ENCODE measurements at places on chromosomes 16 and 17. TPM values are rescaled to one million over a fixed set of nuclear protein-coding genes. Genes with fewer than 3 reads are reported as not detected.

SDR42E1 gene
- 14.6 TPM for polyA plus RNA-seq

- DNase-seq, result no peak
Measured at GRCh38 chr16:73050201-73051099, 2.5 kb upstream of the ZFHX3 start.

- DNase-seq, result no peak
Measured at GRCh38 chr16:53821957-53822625, 118.1 kb downstream of the FTO start.

CRHR1 gene
- polyA plus RNA-seq, result 0.36 TPM

CCL3 gene
- polyA plus RNA-seq, result 1.9 TPM

DNA sequence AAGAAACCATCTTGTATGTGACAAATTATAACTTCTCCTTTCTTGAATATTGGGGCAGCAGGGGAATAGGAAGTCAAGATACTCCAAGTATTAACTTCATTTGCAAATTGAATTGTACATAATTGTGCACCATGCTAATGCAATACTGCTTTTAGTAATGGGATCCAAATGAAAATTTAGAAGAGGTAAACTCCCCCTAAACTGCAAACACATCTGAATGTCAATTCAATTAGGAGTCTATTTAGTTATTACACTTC is 4.5 kb downstream of the STAT5B start:
- DNase-seq, result no peak

STAT5B gene
- 52.7 TPM for polyA plus RNA-seq

- no peak for DNase-seq
Measured at GRCh38 chr16:5653789-5654188, 556.2 kb upstream of the EEF2KMT start.

DNA sequence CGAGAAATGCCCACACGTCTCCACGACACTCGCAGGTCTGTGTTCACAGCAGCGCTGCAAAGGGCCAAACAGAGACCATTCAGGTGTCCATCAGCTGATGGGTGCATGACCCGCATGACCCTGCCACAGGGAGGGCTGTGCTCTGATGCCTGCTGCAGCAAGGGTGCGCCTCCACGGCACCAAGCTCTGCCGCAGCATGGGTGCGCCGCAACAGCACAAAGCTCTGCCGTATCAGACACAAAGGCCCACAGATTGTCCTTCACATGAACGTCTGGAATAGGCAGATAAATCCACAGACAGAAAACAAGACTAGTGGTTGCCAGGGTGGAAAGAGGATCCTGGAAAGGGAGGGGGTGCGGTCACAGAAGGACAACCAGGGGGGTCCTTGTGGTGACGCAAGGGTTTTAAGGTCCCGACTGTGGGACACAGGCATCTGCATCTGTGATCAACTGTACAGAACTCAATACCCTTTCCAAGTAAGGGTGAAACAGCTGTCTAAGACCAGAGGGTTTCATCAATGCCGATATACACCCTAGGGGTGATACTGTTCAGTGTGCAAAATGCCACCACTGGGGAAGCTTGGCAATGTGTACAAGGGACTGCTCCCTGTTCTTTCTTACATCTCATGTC is 121.0 kb downstream of the ANKRD11 start:
- DNase-seq, result no peak

DNA sequence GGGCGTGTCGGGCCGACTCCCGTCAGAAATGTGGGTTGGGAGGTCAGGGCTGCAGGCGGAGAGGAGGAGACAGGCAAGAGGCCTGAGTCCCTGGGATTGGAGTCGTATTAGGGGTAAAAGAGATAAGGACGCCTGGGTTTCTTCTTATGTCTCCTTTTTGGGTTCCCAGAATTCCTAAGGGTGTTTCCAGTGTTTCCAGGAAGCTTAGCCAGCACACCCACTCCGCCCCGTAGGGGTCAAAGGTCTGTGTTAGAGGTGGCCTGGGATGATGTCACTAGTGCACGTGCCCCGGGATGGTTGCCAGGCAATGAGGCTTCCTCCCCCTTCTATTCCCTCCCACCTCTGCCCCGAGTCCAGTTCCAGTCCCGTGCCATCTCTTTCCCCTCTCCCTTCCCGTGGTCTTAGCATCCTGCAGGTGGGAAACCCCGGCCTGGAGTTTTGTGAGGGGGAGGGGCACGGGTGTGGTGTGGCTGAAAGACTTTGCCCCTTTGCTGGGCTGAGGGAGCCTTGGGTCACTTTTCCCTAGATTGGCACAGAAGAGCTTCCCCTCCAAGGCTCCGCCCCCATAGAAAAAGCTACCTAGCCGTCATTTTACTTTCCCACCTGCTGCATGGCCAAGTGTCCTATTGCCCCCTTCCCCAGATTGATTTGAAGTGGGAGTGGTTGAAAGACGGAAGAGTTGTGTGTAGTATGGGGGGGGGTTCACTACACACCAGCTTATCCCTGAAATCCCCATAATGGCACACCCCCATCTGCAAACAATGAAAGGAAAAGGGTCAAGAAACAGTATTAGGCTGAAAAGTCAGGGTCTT is 2.8 kb downstream of the KDM6B start:
- DNase-seq, result peak; percentile 96

DNA sequence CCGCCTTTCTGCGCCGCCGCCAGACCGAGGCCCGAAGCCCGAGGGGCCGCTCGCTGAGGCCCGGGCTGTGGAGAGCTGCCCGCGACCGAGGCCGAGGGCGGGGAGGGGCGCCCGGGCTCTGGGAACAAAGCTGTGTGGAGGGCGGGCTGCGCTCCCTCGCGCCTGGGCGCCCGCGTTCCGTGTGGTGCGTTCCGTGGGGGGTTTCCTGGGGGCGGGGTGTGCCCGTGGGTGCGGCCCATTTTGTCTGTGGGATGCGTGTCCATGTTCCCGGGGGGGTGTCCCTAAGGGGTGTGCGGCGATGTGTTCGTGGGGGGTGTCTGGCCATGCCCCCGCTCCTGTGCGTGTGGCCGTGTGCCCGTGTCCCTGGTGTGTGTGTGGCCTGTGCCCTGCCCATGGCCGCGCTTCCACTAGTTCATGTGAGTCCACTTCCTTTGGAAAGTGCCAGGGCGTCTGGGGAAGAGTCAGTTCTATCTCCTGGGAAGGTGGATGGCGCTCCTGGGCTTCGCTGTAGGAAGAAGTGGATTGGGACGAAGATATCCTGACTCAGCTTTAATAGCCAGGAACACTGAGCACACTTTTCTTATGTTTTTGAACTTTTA is 520 bp downstream of the JPT2 start:
- peak; percentile 14 for DNase-seq

SNAI3 gene
- polyA plus RNA-seq, result 1.4 TPM

- no peak for DNase-seq
Measured at GRCh38 chr16:51408357-51408756, 257.3 kb upstream of the SALL1 start.

- DNase-seq, result no peak
Measured at GRCh38 chr17:5804251-5804650, 219.9 kb upstream of the NLRP1 start.

TLCD3B gene
- polyA plus RNA-seq, result 1.7 TPM

CSH1 gene
- polyA plus RNA-seq, result not detected

DNA sequence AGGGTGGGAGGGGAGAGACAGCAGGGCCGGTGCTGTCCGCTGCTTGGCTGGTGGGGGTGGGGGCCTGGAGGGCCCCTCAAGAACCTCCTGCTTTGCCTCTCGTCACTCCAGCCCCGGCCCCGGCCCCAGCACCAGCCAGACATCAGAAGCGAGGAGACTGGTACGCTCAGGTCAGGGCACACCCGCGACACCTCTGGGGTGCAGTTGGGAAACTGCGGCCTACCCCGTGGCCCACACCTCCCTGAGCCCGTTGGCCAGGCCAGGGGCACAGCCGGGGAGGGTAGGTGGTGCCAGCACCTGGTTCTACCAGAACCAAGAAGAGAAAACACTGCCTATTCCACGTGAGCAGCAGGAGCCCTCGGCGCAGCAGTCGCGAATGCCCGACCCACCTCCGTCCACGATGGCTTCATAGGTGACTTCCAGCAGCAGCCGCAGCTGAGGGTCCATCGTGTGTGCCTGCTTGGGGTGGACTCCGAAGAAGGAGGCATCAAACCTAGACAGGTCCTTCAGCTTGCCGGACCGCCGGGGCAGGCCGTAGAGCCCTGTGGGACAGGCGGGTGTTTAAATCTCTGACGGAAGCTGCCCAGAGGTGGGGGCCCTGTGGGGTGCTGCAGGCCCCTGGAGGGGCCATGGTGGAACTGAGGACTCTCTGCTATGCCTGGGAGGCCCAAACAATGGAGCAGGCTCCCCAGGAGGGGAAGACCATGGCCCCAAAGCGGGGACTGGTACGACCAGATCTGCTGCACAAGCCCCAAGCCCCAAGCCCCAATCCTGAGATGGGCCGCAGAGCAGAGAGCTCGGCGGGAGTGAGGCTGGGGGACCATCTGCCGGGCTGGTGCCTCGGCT is 2.9 kb downstream of the FASN start:
- no peak for DNase-seq

DNA sequence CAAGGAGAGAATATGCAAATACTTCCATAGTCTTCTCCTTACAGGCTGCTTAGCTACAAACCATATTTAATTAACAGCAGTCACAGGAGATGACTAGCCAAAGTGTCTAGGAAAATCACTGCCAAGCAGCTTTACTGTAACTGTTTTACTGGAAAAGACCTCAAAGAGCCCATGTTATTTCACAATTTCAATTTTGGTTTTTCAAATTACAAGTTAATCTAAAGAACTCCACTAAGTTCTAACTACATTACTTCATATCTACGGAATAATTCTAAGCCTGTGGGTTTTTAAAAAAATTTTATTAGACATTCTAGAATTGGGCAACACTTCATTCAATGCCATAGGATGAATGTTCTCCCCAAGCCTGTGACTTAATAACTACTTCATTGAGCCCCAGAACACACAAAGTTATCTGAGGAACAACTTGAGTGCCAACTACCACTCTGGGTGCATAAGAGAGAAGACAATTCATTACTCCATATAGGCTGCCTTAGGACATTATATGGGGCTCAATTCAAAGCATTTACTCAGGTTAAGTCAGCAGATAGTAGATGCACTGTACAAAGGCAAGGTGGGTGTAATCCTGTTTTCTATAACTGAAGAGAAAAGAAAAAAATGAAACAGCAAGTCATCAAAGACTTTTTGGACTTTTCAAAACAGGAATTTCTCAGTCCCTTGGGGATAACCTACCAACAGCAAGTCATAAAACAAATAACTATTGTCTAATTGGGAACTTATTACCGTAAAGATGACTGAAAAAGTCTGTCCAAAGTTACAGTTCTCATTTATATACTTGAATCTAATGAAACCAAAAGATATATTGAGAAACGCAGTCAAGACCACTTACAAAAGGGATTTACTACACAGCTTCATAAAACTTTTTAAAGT is 33.0 kb downstream of the STAT3 start:
- no peak for DNase-seq

- DNase-seq, result no peak
Measured at GRCh38 chr17:48726916-48727286, 1.6 kb downstream of the HOXB13 start.

DNA sequence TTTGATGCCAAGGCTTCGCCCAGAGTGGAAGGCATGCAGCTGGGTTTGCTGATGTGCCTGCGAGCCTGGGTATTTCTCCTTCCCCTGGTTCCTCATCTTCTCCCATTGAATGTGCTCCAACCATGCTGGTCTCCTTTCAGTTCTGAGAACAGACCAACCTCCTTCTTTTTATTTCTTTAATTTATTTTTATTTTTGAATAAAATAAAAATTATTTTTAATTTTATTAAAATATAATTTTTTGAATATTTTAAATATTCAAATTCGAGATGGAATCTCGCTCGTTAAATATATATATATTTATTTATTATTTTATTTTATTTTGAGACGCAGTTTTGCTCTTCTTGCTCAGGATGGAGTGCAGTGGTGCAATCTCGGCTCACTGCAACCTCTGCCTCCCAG is 30.2 kb upstream of the GPRC5B start:
- DNase-seq, result no peak
